NCI-H526 (cell line): ENCODE measurements at places on chromosomes 13 and 19.

DNA sequence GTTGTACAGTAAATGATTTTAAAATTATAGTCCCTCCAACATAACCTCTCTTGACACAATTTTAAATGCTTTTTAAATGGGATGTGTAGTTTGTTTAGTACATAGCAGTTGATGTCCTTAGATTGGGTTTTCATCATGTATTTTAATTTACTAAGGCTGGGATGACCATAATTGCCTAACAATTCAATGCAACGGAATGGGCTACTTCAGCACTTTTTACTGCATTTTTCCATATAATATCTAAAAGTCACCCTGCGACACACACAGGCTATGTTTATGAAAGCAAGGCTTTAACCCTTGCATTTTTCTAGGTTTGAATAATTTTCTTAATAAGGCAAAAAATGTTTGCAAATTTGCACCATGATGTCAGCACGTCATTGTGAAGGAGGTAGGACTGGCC lies 321.0 kb downstream of the DLEU7 start:
- DNase-seq = no peak

DNA sequence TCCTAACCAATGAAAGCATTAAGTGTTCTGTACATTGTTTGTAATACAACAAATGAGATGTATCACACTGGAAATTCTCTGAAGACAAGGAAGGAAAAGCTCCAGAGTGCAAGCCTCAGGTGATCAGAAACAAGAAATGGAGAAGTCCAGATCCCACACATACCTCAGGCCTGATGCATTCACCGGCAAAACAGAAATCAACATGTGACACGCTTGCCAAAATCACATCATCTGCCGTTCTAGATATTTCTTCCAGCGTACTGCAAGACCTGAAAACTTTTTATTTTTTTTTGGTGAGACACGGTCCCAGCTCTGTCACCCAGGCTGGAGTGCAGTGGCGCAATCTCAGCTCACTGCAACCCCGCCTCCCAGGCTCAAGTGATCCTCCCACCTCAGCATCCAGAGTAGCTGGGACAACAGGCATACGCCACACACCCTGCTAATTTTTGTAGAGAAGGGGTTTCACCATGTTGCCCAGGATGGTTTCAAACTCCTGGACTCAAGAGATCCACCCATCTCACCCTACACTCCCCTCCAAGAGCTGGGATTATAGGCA lies 48.6 kb downstream of the FOXO1 start:
- DNase-seq = no peak

DNA sequence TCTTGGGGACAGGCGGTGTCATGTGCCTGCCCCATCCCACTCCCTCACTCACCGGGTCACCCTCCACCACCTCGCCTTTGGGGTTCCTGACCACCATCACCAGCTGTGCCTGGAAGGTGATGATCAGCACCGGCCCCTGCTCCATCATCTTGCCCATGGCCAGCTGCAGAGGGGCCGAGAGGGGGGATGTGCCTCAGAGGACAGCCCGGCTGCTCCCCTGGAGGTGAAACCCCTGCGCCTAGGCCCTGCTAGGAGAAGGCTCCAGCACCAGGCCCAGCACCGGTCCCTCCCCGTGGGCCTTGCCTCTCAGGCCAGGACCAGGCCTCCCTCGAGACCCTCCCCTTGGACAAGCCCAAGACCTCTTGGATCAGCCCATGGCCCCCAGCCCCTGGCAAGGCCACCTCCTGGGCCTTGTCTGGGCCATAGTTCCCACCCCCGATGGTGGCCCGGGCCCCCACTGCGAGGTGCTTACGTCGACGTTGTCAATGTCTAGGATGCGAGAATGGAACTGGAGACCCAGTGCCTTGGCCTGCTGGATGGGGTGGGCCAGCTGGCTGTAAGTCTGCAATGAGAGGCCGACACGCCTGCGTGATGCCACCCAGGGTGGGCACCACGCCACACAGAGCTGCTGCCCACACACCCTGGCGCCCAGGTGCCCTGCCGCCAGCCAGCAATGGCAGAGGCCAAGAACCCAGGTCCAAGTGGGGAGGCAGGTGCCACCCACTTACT lies 1.8 kb upstream of the CTXN1 start:
- no peak for DNase-seq

DNA sequence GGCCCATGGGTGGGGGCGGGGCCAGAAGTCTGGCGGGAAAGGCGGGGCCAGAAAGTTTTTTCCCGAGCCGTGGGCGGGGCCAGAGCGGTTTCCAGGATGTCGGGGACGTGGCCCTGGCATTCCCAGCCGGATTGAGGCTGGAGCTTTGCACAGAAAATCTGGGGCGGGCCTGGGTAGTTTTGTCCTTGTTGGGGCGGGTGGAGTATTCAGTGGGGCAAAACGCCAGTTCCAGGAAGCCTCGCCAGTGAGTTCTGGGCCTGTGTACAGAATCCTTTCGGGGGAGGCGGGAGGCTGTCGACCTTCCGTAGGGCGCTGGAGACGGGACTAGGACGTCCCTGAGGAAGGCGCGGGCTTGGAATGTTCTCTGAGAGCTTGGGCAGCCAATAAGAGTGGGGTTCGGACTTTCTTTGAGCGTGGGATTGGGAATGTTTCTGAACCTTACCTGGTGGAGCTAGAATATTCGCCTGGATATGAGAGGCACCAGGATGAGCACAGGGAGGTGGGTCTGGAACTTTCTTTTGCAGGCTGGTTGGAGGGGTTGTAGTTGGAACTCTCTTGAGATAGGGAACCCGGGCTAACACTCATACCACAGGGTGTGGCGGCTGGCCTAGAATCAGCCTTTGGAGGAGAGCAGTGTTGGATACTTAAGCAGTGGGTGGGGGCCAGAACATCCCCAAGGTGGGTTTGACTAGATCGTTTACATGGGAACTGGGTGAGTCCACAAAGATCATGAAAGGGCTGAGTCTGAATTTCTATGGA lies 1.3 kb downstream of the CCDC9 start:
- no peak for DNase-seq

- DNase-seq = no peak
Observed at GRCh38 chr19:29837448-29837981, 25.7 kb downstream of the CCNE1 start.

GRCh38 chr13:51674276-51674675 lies 90.0 kb downstream of the WDFY2 start:
- peak; percentile 97 for DNase-seq
